T follicular helper cell (primary cell): ENCODE measurements at places on chromosomes 4 and X.

- DNase-seq, result no peak
Observed at GRCh38 chr4:53722110-53722509, 130.8 kb upstream of the LNX1 start.

- no peak for DNase-seq
Observed at GRCh38 chr4:10736895-10737294, 52.3 kb upstream of the CLNK start.

- no peak for DNase-seq
Observed at GRCh38 chrX:124010566-124010965, 49.1 kb downstream of the STAG2 start.

GRCh38 chr4:40363382-40363920 is 28.3 kb downstream of the CHRNA9 start:
- DNase-seq, result no peak

GRCh38 chr4:85829276-85830051 is 354.5 kb downstream of the ARHGAP24 start:
- no peak for DNase-seq

- DNase-seq, result no peak
Observed at GRCh38 chr4:61203436-61203790, 3.3 kb downstream of the ADGRL3 start.

DNA sequence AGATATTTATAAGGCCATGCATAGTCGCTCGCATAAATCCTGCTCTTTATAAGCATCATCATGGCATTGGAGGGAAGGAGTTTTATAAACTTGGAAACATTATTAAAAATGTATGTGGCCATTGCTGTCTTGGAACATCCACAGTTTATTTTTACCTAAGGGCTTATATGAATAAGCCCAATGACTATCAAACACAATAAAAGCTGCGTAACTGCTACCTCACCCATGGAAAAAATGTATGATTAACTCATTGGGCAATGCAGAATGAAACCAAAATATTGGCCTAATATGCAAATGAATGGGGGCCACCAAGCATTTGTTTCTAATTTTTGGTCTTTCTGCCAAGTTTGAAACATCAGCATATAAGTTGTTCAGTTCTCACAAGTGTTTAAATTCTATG is 19.1 kb downstream of the GEMIN8 start:
- DNase-seq, result no peak

- DNase-seq, result no peak
Observed at GRCh38 chr4:55372259-55372658, 23.5 kb upstream of the TMEM165 start.

GRCh38 chrX:41241962-41242361 is 92.0 kb upstream of the DDX3X start:
- DNase-seq, result no peak

DNA sequence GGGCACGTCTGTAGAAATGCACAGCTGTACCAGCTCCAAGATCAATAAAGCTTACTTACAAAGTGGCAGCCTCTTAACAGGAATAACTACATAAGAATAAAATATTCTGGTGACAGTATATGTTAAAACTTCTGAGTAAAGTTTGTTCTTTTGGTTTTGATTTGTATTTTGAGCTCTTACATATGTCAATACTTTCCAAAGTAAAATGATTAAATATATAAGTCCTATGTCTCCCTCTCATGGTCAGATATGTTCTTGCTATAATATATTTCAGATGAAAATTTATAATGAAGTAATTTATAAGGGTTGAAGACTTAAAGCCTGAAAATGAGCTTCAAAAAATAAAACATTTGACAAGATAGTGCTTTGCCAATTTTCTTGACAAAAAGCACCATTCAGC is 254.4 kb downstream of the NPFFR2 start:
- DNase-seq, result no peak

DNA sequence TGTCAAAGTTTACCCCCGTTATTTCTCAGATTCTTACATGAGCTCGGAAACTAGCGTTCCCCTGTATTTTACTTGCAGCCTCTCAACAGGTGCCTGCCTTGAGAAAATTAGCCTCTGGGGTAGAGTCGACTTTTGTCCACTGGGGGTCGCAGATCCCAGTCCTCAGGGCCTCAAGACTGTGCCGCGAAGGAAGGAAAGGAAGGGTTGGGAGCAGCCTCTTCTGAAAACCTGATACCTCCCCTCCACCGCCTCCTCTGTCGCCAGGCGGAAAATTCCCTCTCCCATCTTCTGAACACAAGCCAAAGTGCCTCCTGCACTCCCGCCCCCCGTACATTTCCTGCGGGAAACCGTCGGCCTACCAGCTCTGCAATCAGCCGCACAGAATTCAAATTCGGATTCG is 44.4 kb upstream of the TMSB15B start:
- peak; percentile 20 for DNase-seq

DNA sequence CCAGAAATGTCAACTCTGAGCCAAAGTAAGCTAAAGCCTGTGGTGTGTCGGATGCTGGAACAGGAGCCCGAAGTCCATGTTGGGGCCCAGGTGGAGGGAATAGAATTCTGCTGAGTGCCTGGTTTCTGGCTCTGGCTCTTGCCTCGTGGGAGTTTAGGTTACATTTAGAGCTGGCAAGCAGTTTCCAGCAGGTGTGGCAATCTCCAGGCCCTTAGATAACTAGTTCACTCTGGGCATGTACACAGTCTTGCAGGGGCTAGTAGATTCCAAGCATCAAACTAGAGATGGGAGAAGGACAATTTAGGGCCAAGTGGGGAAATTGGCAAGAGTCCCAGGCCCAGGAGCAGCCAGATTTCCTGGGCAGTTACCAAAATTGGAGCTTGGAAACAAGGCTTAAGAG is 56.3 kb upstream of the STOX2 start:
- DNase-seq, result no peak

DNA sequence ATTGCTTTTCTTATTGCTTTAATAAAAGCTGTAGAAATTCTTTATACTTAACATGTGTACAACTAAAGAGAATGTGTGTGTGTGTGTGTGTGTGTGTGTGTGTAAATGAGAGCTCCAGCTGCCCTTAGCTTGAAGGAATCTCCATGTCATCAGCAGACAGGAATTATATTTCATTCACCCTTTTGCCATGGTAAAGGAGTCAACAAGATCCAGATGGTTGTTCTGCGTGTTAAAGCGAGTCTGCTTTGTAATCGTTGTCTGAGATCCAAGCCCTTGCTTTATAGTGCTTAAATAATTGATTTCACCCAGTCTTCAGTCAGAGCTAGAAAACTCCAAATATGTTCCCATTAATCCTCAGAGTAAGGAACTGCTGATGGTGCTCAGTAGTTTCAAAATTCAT is 285.5 kb downstream of the PDGFC start:
- DNase-seq, result no peak

DNA sequence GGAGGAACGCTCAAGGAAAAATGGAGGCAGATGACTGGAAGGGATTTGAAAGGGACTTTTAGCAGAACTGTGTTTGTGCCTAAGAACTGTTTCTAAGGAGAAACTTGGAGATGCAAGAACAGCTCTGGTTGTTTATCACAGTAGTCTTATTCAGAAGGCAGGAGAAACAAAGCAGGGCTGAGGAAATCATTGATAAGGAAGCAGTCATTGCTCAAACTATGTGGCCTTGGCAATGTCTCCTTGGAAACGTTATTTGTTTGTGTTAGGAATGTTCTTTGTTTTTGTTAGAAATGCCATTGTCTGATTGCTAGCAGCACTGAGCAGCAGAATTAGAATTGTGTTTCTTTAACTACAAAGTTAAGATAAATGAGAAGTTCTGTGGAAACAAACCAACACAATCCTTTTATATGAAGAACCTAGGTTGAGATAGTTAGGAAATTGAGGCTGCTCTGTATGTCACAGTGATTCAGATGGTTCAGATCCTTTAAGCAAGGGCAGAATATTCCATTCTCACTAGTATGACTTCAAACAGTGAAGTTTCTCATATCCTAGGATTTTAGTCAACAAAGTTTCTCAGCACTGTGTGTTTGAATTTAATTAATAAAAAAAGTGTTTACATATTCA is 1191.3 kb upstream of the IGFBP7 start:
- no peak for DNase-seq
